ENCODE measurements at places on chromosomes 11 and 22.
A peak's percentile ranks its signal among the peaks of the same experiment; 100 is the strongest.

- DNase-seq = no peak
Observed at GRCh38 chr11:108160970-108161566, 39.7 kb downstream of the ACAT1 start.

DNA sequence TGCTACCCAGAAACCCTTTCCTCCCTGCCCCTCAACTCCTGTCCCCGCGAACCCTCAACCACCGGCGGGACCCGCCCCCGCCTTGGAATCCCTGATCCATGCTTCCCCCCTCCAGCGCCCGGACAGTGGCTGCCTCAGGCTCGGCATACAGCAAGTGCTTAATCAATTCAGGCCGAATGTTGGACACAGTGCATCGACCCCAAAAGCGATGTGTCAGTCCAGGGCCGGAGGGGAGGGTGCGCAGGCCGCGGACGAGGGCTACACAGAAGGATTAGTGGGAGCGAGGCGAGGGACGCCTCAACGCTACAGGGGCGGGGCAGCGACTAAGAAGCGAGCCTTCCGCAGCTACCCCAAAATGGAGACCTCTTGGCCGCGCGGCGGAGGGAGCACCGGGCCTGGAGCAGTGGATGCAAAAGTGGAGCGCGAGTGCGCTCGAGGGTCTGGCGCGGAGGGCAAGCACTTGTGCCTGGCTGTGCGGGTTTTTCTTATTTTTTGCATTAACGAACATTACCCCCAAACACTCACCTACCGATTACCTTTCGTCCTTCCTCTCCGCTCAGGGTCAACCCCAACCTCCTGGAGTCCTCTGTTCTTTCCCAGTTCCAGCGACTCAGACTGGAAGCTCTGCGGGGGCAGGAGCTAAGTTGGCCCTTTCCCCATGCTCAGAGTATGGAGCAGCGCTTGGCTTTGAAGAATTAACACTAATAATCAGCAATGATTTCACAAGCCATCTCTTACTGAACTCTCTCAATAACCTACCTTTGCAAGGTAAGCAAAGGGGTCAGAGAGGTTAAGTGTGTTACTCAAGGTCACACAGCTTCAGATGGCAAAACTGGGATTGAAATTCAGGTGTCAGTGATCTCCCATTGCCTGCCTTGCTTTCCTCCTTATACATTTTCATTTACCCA lies 30.0 kb upstream of the WNT11 start:
- peak; percentile 62 for DNase-seq

DNA sequence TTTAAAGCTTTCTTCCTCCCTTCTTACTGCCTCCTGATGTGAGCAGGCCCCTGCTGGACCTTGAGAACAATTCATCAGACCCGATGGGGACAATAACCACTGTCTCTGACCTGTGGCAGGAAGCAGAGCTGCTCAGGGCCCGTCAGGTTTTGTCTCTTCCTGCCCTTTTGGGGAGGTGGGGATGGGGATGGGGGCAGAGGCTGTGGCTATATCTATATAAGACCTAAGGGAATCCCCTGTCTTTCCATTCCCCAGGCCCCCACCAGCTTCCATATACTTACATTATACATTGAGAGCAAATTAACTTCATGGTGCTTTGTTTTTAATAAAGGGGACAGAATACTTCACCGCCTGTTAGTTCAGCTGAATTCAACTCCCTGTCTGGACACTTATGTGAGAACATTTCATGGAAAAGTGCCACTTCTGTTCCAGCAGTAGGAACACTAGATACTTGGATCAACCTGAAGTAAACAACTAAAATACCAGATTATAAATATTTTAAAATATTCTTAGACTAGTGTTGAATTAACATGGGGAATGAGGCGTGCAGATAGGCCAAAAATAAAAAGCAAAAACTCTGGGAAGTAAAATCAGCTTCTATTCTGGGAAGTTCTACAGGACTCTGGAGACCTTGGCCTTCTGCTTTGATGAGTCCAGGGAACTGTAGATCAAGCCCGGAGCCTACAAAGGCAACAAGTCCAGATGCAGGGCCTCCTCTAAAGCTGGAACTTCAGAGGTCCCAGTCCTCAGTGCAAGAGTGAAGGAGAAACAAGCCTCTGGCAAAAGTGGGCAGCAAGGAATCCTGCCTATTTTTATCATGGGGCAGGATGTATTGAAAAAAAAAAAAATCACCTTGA lies 11.1 kb downstream of the ZP1 start:
- no peak for DNase-seq

DNA sequence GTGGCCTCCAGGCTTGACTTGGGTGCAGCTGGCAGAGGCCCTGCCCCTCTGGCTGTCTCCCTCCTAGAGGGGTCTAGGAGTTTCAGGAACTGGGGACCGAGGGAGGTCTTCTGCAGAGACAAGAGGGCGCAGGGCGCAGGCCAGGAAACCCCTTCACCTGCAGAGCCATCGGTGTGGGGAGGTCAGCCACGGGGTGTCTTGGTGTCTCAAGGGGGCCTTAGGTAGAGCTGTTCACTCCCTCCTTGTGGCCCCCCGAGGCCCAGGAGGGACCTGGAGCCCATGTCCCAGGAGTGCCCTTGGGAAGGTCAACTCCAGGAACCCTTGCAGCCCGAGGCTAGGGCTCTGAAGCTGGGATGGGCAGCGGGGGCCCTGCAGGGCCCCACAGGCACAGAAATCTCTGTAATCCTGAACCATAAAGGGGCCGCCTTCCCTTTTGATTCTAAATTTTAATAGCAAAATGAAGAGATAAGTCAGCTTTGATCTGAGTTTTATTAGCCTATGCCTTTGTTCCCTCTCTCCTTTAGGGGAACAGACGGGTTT lies 31.4 kb upstream of the TH start:
- no peak for DNase-seq

DNA sequence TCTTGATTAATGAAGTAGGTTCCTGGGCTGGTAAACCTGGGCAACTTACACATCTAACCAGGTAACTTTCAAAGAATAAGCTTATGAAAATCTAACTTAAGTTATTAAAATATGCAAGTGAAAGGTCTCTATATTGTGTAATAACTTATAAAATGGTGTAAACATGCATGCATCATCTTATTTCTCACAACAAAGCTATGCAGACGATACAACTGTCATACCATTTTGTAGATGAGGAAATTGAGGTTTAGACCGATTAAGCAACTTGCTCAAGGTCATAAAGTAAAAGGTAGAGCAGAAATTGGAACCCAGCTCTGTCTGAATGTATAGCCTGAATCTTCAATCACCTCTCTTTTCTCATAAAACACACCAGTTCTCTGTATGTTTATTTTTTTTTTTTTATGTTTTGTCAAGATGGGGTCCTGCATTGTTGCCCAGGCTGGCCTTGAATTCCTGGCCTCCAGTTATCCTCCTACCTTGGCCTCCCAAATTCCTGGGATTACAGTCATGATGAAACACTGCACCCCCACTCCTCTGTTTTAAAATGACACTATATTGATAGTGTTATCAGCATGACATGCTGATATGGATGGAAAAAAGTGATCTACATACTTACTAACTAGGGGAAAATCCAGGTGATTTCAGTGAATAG lies 109.6 kb downstream of the SGSM3 start:
- no peak for DNase-seq

DNA sequence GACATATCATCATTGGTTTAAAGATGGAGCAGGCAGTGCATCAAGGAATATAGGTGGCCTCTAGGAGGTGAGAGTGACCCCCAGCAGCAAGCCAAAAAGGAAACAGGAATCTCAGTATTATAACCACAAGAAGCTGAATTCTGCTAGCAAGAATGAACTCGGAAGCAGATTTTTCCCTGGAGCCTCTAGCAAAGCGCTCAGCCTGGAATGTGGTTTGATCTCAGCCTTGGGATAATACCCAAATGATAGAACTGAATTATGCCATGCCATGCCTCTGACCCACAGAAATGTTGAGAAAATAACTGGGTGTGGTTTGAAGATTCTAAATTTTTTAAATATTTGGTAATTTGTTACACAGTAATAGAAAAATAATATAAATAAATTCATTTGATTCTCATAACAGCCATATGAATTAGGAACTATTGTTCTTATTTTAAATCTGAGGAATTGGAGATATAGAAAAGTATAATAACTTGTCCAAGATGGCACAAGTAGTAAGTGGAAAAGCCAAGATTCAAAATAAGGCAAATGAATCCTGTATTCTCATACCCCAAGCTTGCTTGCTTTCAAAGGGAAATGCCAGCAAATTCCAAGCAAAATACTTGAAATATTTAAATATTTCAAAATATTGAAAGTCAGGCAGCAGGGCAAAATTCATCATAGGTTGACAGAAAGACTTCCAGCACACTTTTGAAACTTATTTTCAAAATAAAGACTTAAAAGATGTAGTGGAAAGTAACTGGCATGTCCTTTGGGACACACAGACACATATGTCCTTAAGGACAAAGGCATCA lies 567.4 kb downstream of the KCNA4 start:
- DNase-seq = no peak

DNA sequence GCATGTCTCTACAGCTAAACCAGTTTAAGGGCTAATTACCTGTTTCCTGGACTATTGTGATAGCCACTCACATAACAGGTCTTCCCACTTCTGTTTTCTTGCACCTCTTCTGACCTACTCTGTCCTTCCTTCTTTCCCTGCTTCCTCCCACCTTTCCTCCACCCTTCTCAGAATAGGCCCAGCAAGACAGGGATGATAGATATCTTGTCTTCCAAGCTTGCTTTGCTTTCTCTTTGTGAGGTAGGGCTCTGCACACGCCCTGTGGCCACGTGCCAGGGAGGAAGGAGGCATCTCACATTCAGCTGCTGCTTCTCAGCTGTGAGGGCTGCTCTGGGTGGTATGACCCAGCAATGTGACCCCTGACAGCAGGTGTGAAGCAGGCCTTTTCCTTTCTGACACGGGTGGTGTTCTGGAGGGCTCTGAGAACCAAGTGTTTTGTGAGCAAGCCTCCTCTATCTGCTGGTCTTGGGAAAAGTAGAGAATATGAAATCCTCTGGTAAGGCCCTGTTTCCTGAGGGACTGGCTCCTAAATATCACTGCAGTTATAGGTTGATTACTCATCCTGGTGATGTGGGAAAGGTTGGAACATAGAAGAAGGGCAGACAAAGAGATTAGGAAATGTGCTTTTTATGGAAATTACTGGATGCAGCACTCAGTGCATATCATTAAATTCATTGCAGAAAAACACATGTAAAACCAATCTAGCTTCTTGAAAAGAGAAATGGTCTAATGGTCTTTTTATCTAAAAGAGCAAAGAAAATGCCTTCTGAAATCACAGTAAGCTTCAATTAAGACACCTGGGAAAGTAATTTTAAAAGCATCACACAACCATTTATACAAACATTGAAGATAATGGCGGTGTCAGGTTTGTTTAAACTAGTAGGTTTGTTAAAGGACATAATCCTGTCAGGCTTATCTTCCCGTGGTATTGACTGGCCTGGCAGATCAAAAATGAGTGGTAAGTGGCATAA lies 8.5 kb downstream of the AMOTL1 start:
- DNase-seq = no peak

DNA sequence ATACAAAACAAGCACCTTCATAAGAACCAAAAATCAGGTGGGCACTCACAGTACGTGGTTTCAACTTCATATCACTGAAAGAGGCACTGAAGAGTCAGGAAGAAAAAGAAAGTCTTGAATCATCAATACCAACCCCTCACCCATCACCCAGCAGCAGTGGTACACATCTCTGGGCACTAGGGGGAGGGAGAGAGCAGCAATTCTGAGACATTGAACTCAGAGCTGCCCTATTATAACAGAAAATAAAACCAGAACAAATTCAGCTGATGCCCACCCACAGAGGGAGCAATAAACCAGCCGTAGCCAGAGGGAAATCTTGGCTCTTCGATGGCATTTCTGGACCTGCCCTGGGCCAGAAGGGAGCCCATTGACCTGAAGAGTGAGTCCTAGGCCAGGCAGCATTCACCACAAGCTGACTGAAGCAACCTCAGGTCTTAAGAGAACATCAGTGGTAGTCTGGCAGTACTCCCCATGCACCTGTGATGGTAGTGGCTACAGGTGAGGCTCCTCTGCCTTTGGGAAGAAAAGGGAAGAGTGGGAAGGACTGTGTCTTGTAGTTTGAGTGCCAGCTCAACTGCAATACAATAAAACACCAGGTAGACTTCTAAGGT lies 42.2 kb upstream of the FAM181B start:
- DNase-seq = peak; percentile 55

DNA sequence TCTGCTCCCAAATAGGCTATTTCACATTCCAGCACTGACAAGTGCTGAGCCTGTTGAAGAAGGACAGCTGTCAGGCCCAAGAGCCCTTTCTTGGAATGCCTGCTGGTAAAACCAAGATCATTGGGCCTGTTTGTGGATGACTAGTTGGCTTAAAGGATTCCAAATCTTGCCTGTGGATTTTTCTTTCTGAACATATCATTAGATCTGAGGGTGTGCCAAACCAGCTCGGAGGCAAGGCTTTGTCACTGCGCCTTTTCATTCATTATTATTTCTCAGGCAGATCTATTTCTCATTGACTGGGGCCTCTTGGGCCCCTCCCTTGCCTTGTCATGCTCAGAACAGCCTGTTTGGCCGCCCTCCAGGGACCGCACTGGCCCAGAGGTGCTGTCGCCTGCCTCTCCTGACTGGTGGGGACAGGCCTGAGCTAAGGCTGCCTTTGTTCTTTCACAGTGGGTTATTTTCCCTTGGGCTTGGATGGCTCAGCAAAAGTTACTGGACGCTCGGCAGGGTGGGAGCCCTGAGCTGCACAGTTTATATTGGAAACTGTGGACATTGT lies 222.7 kb upstream of the SESN3 start:
- no peak for DNase-seq

- DNase-seq = no peak
Observed at GRCh38 chr11:131841028-131841427, 470.6 kb downstream of the NTM start.

GRCh38 chr11:86955111-86955360 lies 159 bp downstream of the FZD4 start:
- no peak for DNase-seq

- no peak for DNase-seq
Observed at GRCh38 chr11:92830377-92831155, 138.9 kb upstream of the MTNR1B start.

- peak; percentile 47 for DNase-seq
Observed at GRCh38 chr22:43293655-43294392, 49.3 kb downstream of the SCUBE1 start.

- no peak for DNase-seq
Observed at GRCh38 chr11:70742553-70743291, 344.4 kb downstream of the CTTN start.

DNA sequence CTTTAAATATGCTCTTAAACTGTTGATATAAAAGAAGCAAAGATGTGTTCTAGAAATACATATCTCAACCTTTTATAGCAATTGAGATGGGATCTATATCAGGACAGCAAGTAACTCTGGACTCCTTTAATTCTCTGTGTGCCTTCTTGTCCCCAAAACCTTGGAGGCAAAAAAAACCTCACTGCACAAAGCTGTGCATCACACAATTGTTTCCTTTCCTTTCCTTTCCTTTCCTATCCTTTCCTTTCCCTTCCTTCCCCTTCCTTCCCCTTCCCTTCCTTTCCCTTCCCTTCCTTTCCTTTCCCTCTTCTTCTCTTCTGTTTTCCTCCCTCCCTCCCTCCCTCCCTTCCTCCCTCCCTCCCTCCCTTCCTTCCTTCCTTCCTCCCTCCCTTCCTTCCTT lies 9.5 kb upstream of the TTC12 start:
- DNase-seq = no peak

DNA sequence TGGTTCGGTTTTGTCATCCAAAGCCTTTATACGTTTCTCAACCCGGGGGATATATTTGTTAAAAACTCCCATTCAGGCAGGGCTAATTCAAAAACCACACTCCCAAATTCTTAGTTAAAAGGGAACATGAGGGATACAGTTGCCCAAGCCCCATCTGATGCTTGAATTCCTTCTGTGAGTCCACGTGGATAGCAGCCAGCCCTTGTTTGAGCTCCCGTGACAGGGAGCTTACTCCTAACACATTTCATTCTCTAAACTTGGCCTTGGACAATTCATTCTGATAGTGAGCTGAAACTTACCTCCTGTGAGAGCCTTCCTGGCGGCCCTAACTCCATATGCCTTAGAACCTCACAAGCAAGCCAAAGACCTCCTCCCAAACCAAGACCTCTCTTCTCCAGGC lies 357.5 kb downstream of the TENM4 start:
- no peak for DNase-seq
